ENCODE measurements at places on chromosomes 12 and 14.

- no peak for DNase-seq
Observed at GRCh38 chr14:78345131-78345744, 175.1 kb downstream of the NRXN3 start.

- DNase-seq, result no peak
Observed at GRCh38 chr12:57896115-57896433, 45.3 kb upstream of the ATP23 start.

DNA sequence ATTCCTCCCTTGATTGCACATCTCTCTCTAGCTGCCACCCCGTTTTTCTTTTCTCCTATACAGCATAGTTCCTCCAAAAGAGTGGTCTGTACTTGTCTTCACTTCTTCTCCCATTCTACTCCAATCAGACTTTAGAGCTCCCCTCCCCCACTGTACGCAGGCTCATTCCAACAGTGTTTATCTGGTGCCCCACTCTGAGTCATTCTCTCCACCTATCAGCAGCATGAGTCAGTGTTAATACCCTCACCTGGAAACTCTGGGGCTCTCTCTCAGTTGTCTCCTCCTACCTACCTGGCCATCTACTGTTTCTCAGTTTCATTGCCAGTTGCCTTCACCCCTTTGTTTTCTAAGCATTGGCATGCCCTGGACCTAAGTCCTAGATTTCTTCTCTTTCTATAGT, 175.1 kb upstream of the ARHGAP5 start:
- DNase-seq, result no peak

- DNase-seq, result no peak
Observed at GRCh38 chr12:53552361-53553327, 45.4 kb upstream of the NPFF start.

DNA sequence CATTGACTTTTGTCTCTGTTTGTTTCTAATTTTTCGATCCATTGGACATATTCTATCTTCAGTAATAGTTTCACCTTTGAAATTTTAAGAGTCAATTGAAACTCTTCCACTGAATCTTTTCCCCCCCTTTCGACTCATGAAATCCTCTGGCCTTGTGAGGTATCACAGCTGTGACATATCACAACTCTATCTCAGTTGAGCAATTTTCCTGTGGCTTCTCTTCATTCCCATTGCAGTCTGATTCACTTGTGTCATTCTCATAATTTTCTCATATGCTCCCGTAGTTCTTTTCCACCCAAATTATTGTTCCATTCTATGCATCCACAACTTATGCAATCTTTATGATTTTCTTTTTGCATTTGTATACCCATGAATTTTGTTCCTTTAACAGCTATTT, 261.6 kb downstream of the DACT1 start:
- DNase-seq, result no peak

DNA sequence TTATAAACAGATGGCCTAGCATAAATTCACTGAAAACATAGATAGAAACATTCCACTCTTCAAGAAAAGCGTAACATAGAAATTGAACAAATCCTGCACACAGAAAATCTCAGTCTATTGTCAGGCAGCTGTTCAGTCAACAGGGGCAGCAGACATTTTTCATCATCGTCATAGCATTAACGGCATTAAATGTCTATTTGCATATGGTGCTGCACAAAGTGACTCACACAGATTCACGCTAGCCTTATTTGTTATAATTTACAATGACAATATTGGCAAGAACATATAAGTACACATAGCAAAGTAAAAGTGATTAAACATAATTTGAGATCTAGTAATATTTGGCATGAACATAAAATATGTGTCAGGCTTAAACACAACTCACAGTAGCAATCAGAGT, 95.7 kb downstream of the CEP128 start:
- DNase-seq, result no peak

GRCh38 chr12:122887819-122888212, 8.1 kb downstream of the VPS37B start:
- DNase-seq, result no peak

GRCh38 chr12:100718187-100718586, 76.4 kb upstream of the ANO4 start:
- DNase-seq, result no peak

DNA sequence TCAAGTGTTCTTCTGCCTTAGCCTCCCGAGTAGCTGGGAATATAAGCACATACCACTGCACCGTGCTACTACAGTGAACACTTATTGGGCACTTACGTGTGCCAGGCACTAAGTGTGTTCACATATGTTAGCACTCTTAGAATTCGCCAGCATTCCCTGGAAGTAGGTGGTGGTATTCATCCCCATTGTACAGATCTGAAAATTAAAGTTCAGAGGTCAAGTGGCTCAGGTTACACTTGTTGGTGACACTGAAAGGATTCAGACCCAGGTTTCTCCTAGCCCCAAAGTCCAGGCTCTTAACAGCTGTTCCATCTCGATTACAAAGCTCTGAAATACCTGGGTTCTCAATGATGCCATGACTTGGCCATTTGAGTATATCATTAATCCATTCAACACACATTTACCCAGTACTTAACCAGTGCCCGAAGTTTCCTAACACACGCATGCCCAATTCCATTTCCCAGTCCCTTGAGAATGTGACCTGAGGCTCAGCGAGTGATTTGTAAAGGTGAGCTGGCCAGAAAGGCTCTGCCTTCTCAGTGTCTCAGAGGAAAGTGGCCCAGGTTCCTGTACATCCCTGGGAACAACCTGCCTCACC, 4.8 kb downstream of the MVK start:
- DNase-seq, result no peak

GRCh38 chr14:90088176-90088575, 26.4 kb downstream of the KCNK13 start:
- DNase-seq, result no peak

- DNase-seq, result no peak
Observed at GRCh38 chr12:113116875-113117274, 18.7 kb downstream of the RASAL1 start.

DNA sequence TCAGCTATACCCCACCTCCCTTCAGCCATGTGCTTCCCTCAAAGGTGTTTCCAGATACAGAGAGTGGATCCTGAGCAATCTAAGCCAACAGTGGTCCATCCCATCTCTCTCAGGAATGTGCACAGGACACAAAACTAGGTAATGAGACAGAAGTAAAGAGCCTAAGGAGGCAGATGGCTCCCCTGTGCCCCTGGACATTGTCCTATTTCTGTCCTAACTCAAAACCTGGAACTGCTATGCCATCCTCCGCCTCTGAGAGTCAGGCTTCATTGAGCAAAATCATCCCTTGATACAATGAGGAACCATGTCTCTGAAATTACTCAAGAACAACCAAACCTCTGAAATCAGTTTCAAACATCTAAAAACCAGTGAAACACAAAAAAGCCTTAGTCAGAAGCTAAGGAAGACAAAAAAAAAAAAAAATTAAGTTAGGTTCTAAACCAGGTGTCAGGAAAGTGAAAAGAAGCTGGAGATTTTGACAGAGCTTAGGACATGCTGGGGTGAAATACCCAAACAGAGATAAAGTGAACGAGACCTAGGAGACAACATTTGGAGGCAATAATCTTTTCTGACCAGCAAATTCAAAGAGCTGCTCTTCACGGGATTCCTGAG, 200.3 kb upstream of the PLEKHG7 start:
- DNase-seq, result no peak

DNA sequence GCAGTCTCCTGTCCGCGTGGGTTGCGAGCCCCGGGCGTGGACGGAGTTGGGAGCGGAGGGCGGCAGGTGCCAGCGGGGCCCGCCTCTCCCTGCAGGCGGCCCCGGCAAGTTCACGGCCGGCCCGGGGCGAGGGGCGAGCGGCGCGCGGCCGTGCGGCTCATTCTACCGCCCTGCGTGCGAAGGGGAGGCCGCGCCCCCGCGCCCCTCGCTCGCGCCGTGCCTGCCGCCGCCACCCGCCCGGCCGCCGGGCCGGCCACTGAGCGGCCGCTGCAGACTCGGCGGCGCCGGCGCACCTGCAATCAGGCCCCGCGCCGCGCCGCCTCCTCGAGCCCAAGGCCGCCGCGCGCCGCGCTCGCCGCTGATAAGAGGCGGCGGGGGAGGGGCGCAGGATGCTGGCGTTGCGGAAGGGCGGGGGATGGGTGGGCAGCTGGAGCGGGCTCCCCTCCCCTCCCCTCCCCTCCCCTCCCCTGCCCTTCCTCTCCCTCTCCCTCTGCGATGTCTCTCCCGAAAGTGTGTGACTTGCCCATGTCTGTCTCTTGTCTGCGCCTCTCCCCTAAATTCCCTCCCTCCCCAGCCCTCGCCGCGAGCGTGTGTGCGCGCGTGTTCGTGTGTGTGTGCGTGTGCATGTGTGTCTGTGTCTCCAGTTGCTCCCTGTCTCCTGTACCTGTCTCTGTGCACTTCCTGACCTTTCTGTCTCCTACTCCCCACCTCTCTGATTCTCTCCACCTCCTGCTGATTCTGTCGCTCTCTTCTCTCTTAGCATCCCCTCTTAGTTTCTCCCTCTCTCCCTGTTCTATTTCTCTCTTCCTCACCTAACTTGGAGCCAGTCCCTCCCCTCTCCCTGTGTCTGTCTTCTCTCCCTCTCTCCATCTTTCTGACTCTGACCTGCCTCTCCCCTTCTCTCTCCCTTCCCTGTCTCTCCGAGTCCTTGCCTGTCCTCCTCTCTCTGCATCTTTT, 768.1 kb upstream of the TBX3 start:
- no peak for DNase-seq
